ENCODE measurements at places on chromosomes 2 and 18. TPM values are rescaled to one million over a fixed set of nuclear protein-coding genes. Genes with fewer than 3 reads are reported as not detected.

The PDE11A gene
- 0.19 TPM for total RNA-seq

The DNAJC5G gene
- total RNA-seq, result 1.4 TPM

The CHRND gene
- total RNA-seq, result not detected

DNA sequence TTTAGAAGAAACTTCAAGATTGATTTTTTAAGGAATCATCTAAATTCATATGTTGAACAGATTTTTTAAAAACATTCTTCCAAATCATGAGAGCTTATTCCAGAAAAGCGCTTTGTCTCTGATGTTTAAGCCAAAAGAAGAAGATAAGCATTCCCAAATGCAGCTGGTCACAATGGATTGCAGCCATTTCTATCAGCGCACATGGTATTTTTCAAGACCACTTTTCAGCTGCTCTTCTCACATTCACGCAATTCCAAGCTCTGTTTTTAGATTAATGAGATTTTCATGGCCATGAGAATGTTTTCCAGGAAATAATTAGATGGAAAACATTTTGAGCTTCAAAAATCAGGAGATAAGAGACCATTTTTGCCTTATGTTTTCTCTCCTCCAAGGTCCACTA lies 8.7 kb downstream of the OSBPL1A start:
- no peak for DNase-seq

DNA sequence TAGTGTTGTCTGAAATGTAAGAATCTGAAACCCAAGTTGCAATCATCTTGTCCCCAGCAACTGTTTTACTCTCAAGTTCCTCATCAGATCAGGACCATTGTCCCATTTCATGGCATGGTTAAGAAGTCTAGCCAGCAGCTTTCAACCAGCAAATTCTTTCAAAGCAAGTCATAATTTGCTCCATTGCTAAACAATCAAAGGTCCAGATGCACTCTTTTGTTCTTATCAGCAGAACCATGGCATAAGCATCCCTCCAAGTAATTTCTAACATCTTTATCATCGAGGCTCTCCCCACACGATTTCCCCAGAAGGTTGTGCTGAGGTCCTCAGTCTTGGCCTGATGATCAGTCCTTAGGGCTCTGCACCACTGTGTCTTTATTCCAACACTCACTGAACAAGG lies 67.5 kb upstream of the APCDD1 start:
- DNase-seq, result no peak
